ENCODE measurements at places on chromosomes 2 and 18.

DNA sequence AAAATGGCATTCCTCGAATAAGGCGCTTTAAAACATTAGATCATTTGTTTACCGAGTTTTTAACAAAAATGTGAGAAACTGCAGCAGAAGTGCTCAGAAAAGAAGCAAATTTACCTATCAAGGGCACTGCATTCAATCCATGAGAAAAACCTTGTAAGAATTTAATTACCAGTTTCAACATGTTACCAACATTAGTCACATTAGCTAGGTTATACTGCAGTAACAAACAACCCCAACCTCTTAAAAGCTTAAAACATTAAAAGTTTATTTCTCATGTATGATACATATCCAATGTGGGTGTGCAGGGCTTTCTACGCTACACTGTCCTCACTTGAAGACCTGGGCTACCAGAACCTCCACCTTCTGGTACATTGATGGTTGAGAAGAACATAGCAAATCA, 68.1 kb upstream of the CCBE1 start:
- no peak for DNase-seq

DNA sequence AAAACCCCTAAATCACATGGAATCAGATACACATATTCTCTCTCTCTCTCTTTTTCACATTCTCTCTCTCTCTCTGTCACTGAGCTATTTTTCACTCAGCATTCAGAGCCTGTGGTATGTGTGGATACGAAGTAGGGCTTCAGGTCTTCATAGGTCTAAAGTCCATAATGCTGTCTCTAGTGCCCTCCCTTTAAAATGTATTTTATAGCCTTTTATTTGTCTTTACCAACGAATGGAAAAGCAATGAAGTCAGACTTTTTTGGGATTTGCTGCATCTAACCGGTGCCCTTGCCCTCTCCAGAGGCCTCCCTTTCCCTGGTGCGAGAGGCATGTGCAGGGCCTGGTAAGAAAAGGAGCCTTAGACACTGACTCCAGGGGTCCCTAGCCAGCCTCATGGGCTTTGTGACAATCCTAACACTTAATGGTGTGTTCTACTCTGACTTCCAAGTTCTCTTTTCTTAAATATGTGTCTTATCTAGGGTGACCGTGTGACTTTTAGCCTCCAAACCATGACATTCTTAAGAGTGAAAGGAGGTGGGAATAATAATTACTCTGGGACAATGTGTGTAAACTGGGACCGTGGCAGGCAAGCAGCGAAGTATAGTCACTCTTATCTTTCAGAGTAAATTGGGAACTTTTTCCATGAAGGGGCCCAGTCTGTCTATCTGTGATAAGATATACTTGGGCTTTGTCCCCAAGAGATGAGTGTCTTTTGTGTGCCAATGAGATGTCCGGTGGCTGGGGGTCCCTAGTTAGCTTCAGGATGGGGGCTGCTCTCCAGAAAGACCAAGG, 101.1 kb downstream of the B3GNT2 start:
- DNase-seq = no peak

DNA sequence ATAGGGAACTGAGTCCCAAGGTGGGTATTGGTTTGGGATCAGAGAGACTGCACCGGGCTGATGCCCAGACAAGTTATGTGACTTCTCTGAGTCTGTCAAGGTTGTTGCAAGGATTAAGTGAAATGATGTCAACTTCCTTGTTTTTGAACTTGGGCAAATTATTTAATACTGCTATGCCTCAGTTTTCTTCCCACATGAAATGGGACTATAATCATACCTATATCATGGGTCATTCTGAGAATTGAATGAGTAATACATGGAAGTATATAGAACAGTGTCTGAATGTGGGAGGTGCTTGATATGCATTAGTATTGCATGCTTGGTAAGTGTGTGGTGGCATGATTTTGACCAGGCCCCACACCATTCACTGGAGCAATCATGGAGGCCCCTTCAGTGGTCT, 99.0 kb downstream of the PRKCE start:
- no peak for DNase-seq

DNA sequence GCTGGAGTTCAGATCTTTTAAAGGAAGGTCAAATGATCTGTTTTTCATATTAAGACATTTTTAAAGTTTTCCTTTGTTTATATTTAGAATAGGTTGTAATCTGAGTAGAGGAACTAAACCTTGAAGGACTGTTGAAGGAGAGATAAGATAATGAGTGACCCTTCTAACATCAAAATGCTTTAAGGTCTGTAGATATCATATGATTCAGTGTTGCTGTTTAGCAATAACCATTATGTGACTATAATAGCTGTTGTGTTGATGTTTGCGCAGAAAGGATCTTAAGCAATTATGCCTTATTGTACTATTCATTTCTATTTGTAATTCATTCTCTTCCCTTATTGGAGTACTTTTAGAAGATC, 60.0 kb downstream of the SLC16A14 start:
- DNase-seq = no peak

DNA sequence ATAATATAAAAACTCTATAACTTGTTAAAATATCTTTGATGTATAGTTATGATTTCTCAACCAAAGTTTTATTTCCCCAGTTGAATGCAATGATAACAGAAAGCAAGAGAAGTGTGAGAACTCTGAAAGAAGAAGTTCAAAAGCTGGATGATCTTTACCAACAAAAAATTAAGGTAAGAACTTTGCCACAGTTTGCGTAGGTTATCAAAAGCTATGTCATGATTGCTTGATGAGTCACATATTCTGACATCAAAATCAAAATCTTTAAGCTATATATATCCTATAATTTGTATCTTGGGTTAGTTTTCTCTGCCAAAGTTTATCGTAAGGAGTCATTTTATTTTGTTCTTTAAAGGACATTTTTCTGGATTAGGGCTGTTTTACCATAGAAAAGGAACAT, 35.0 kb downstream of the NDC80 start:
- DNase-seq = no peak

- no peak for DNase-seq
Observed at GRCh38 chr2:13067508-13067907, 350.8 kb downstream of the TRIB2 start.

DNA sequence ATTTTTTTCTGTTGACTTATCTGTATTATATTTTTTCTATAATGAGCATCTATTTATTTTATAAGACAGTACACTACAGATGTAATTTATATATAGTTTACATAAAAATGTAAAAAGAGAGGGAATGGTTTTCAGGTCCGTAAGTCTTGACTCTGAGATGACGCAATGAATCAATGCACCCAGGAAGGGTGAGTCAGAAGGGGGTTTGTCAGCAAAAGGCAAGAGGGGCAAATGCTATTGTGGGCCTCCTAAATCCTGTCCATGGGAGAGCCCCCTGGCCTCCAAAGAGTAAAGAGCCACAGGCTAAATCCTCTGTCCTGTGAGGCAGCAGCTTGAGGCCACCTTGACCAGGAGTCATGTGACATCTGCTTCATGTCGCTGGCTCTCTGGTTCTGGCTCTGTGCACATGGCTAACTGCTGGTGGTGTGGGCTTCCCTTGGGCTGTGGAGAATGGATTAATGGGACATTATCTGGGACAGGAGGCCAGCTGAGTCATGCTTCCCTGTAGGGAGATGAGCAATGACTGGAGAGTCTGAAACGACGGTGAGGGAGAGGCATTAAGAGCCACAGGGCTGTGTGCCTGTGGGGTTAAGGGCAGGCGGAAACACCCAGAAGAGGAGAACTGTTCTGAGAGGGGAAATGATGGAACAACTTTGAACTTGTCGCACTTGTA, 22.8 kb upstream of the ASB18 start:
- DNase-seq = no peak

GRCh38 chr2:124566518-124566970, 541.5 kb downstream of the CNTNAP5 start:
- DNase-seq = no peak

DNA sequence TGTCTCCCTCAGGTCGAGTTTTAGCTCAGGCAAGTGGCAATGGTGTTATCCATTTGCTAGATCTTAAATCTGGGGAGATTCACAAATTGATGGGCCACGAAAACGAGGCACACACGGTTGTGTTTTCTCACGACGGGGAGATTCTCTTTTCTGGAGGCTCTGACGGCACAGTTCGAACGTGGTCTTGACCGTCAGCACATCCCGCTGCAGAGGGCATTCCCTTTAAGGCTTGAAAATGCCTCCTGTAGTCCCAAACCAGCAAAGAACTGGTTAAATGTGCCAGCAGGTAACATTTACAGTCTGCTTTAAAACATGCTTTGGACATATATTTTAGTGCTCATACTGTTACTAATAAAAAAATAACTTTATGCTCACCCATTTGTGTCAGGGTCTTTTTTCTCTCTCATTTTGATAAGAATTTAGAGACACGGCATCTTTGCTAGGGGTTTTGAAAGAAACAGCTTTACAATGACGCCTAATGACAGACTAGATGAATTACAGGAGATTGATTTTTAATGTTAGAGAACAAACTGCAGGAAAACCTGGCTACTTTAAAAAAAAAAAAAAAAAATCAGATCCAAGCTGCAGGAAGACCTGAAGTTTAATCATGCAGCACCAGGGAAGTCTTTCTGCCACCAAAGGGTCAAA, 602 bp upstream of the VWC2L start:
- no peak for DNase-seq

GRCh38 chr2:61620244-61621159, 82.3 kb upstream of the XPO1 start:
- DNase-seq = peak; percentile 2

GRCh38 chr2:118091140-118091478, 2.8 kb downstream of the INSIG2 start:
- no peak for DNase-seq

- DNase-seq = no peak
Observed at GRCh38 chr2:23543728-23544127, 158.7 kb downstream of the KLHL29 start.

DNA sequence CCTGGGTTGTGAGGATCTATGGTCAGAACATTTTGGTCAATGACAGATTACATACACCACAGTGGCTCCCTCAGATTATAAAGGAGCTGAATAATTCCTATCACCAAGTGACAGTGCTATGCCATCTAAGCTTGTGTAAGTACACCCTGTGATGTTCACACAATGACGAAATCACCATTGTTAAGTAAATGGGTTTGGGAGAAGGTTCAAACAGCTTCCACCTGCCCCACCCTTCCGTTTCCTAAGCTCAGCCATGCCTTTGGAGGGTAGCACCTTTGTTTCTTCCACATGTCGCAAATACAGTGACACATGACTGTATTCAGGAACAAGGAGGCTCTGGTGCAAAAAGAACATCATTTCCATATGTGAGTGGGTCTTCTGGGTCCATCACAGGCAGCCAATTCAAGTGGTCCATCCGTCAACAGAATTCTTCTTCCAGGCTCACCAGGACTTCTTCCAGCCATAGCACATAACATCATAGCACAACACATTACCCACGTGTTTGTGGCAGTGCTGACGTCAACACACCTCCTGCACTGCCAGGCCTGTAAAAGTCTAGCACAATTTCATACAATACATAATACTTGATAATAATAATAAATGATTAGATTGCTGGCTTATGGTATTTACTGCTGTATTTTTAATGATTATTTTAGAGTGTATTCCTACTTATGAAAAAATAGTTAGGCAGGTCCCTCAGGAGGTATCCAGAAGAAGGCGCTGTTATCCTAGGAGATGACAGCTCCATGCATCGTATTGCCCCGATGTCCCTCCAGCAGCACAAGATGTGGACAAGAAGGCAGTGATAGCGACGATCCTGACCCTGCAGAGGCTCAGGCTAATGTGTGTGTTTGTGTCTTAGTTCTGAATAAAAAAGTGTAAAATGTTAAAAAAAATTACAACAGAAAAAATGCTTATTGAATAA, 264.8 kb downstream of the ANAPC1 start:
- no peak for DNase-seq

- peak; percentile 50 for DNase-seq
Observed at GRCh38 chr2:112869258-112869842, 32.8 kb upstream of the IL1B start.

- DNase-seq = no peak
Observed at GRCh38 chr2:183348492-183348891, 224.2 kb downstream of the NUP35 start.

DNA sequence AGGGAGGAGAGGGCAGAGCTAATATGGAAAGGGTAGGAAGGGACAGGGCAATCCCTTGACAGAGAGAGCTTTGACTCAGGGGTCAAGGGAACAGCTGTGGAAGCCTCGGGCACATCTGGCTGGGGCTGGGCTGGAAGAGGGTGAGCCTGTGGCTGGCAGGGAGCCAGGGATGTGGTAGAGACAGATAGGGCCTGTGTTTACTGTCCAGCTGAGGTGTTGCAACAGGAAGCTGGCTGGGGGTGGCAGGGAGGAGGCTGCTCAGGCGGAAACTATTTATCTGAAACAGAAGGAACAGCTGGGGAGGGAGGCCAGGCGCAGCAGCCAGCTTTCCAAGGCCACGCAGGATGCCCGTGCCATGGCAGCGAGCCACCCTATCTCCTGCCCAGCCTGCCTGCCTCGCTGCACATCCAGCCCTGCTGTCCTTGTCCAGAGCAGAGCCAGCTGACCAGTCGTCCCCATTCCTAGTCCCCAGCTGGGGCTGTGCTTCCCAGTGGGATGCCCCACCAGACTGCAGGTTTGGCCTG, 264.7 kb downstream of the CYP26B1 start:
- peak; percentile 84 for DNase-seq
